Calu3 (cell line): ENCODE measurements at places on chromosomes 2 and 18.

GRCh38 chr18:77320971-77321559 lies 71.4 kb downstream of the GALR1 start:
- H3K4me1 ChIP-seq, result peaks cover 8% of the 10 kb centered on the region
- no peak for DNase-seq
- H3K27me3 ChIP-seq, result peaks cover 66% of the 10 kb centered on the region
- no peaks in the 10 kb centered on the region for H3K36me3 ChIP-seq

DNA sequence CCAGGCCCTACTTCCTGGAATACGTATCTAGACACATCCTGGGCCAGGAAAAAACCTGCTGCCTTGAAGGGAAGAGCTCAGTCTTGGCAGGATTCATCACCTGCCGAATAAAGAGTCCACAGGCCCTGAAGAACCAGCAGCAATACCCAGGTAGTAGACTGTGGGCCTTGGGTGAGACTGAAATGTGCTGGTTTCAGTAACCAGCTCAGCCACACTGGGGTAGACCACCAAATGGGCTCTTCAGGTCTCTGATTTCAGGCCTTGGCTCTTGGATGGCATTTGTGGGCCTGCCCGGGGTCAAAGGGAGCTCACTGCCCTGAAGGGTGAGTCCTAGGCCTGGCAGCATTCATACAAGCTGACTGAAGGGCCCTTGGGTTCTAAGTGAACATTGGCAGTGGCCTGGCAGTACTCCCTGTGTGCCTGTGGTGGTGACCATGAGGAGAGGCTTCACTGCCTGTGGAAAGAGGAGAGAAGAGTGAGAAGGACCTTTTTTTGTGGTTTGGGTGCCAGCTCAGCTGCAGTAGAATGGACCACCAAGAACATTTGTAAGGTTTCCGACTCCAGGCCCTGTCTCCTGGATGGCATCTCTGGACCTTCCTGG lies 175.1 kb downstream of the ANKRD30B start:
- DNase-seq, result no peak
- H3K27ac ChIP-seq, result no peak overlapping the region
- H3K4me1 ChIP-seq, result peaks cover 26% of the 10 kb centered on the region
- H3K36me3 ChIP-seq, result no peaks in the 10 kb centered on the region

DNA sequence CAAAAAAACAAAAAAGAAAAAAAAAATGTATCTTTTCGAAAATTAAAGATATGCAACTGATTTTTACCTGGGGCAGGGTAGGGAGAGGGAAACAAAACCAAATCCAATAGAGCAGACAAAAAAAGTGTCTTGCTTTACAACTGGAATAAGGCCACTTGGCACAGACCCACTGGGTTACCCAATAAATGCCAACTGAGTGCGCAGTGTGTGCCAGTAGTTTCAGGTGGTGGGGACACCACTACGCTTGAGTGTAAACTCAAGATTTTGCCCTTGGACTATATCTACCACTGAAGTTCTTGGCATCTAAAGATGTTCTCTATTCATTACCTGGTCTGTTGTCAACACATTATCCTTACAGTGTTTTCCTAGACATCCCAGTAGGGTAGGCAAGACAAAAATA lies 16.3 kb downstream of the VPS4B start:
- no peaks in the 10 kb centered on the region for H3K27me3 ChIP-seq
- H3K4me1 ChIP-seq, result peaks cover 19% of the 10 kb centered on the region
- H3K36me3 ChIP-seq, result peaks cover 32% of the 10 kb centered on the region
- H3K27ac ChIP-seq, result no peak overlapping the region

DNA sequence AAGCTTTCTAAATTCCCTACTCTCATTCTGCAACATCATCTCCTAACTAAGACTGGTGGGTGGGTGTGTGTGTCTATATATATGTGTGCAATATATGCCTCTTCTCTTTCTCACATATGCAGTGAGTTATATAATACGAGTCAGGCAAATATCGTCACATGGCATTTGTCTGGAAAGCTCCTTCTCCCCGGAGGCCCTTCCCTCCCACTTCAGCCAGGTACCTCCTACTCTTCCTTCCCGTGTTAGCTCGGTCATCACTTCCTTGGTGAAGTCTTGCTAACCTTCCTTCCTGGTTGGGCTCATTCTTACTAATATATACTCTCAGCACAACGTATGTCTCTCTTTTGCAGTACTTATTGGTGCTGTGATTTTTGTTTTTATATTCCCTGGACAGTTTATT lies 66.4 kb upstream of the NCK2 start:
- no peaks in the 10 kb centered on the region for H3K36me3 ChIP-seq
- no peak for DNase-seq
- peaks cover 72% of the 10 kb centered on the region for H3K27me3 ChIP-seq
- no peak overlapping the region for H3K4me3 ChIP-seq
- H3K4me1 ChIP-seq, result no peaks in the 10 kb centered on the region
- no peak overlapping the region for H3K27ac ChIP-seq

- DNase-seq, result no peak
- no peaks in the 10 kb centered on the region for H3K36me3 ChIP-seq
- no peak overlapping the region for H3K27ac ChIP-seq
Measured at GRCh38 chr2:29518010-29518409, 402.8 kb downstream of the CLIP4 start.

DNA sequence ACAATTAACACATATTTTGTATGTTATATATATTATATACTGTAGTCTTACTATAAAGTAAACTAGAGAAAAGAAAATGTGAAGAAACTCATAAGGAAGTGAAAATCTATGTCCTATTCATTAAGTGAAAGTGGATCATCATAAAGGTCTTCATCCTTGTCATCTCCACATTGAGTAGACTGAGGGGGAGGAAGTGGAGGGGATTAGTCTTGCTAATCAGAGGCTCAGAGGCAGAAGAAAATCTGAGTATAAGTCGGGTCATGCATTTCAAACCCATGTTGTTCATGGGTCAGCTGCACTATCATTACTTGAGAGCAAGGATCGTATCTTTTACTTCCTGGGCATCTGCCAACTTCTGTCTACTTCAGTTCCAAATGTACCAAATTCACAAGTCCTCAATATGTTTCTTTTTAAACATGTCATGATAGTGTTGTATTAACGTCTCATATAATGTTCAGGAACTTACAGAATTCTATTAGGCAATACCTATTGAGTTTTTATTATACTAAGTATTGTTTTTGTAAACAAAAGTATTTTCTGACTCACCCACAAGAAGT lies 208.9 kb upstream of the BOD1L2 start:
- no peak overlapping the region for H3K27ac ChIP-seq
- no peak overlapping the region for H3K4me3 ChIP-seq
- H3K27me3 ChIP-seq, result no peaks in the 10 kb centered on the region
- H3K4me1 ChIP-seq, result no peaks in the 10 kb centered on the region
- no peaks in the 10 kb centered on the region for H3K36me3 ChIP-seq

- no peak overlapping the region for H3K27ac ChIP-seq
- no peaks in the 10 kb centered on the region for H3K36me3 ChIP-seq
- peaks cover 43% of the 10 kb centered on the region for H3K27me3 ChIP-seq
- DNase-seq, result no peak
Measured at GRCh38 chr2:28490558-28490957, 5.3 kb upstream of the PLB1 start.

GRCh38 chr2:96174251-96175144 lies 29.3 kb upstream of the DUSP2 start:
- H3K4me3 ChIP-seq, result no peak overlapping the region
- peaks cover 14% of the 10 kb centered on the region for H3K27me3 ChIP-seq
- H3K4me1 ChIP-seq, result no peaks in the 10 kb centered on the region
- no peaks in the 10 kb centered on the region for H3K36me3 ChIP-seq

GRCh38 chr2:99818842-99819241 lies 323.5 kb downstream of the AFF3 start:
- H3K27me3 ChIP-seq, result peaks cover 57% of the 10 kb centered on the region
- no peaks in the 10 kb centered on the region for H3K36me3 ChIP-seq
- DNase-seq, result no peak
- H3K4me3 ChIP-seq, result no peak overlapping the region

GRCh38 chr2:119156891-119157773 lies 1.4 kb downstream of the C1QL2 start:
- H3K4me1 ChIP-seq, result no peaks in the 10 kb centered on the region
- peaks cover 77% of the 10 kb centered on the region for H3K27me3 ChIP-seq
- no peak overlapping the region for H3K4me3 ChIP-seq

DNA sequence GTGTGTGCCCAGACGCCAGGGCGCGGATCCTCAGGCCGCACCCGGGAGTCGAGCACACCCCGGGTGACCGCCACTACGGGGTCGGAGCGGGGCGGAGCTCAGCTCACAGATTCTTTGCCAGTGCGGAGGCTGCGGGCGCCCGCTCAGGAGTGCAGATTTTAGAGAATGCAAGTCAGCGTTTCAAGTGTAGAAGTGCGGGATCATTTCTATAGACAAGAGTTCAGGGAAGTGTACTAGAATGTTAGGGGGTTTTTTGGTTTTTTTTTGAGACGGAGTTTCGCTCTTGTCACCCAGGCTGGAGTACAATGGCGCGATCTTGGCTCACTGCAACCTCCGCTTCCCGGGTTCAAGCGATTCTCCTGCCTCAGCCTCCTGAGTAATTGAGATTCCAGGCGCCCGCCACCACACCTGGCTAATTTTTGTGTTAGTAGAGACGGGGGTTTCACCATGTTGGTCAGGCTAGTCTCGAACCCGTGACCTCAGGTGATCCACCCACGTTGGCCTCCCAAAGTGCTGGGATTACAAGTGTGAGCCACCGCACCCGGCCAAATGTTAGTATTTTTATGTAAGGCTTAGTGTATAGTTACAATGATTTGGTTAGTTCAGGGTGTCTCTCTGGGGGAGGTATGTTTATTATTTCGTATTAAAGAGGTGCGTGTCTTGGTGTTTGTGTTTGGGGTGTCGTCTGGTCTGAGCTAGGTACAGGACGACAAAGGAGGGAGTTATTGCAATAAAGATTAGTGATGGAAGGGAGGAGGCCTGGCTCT lies 619 bp upstream of the FAM168B start:
- no peak for DNase-seq
- no peaks in the 10 kb centered on the region for H3K4me1 ChIP-seq
- H3K27me3 ChIP-seq, result no peaks in the 10 kb centered on the region
- H3K4me3 ChIP-seq, result peak overlapping the region; percentile 74
- H3K36me3 ChIP-seq, result peaks cover 60% of the 10 kb centered on the region

GRCh38 chr2:3461801-3462492 lies 57.4 kb downstream of the ADI1 start:
- DNase-seq, result peak; percentile 44
- H3K36me3 ChIP-seq, result peaks cover 21% of the 10 kb centered on the region
- H3K4me1 ChIP-seq, result no peaks in the 10 kb centered on the region
- H3K4me3 ChIP-seq, result no peak overlapping the region
- H3K27ac ChIP-seq, result no peak overlapping the region

DNA sequence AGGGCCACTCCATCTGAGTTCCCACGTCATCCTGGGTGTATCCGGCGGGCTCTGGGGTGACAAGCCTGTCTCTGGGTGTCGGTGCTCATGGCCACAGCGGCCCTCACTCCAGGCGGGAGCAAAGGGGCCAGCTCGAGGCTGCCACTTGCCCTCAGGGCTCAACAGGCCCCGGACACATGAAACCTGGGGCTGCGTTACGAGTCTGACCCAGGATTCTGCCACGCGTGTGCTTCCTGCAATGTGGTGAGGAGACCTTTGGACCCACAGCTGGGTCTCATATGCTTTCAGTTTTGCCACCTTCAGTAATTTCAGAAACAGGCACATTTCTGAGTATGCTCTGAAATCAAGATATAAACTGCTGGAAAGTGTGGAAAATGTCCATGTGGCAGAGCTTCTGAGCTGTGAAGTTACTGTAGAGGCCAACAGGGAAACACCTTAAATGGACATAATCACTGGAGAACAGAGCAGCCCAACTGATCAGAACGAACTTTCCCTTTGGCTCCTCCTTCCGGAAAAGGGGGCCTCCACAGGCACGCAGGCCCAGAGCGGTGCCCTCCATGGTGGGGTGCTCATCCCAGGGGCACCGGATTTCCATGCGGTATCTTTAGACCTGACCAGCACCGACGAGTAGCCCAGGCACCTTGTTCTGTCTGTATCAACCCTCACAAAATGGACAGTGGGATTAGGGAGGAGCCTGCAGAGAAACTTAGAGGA lies 14.1 kb downstream of the PER2 start:
- H3K27ac ChIP-seq, result no peak overlapping the region
- peaks cover 44% of the 10 kb centered on the region for H3K36me3 ChIP-seq
- H3K4me1 ChIP-seq, result no peaks in the 10 kb centered on the region
- DNase-seq, result no peak

GRCh38 chr2:44275927-44276303 lies 635 bp downstream of the SLC3A1 start:
- H3K4me1 ChIP-seq, result peaks cover 49% of the 10 kb centered on the region
- peak overlapping the region; percentile 22 for H3K27ac ChIP-seq
- peaks cover 20% of the 10 kb centered on the region for H3K36me3 ChIP-seq
- H3K27me3 ChIP-seq, result no peaks in the 10 kb centered on the region
- peak overlapping the region; percentile 65 for H3K4me3 ChIP-seq
- DNase-seq, result no peak
